Dermis blood vessel endothelial cell (primary cell): ENCODE measurements at places on chromosomes 3 and 15. TPM values are rescaled to one million over a fixed set of nuclear protein-coding genes. Genes with fewer than 3 reads are reported as not detected.
A peak's percentile ranks its signal among the peaks of the same experiment; 100 is the strongest.

DNA sequence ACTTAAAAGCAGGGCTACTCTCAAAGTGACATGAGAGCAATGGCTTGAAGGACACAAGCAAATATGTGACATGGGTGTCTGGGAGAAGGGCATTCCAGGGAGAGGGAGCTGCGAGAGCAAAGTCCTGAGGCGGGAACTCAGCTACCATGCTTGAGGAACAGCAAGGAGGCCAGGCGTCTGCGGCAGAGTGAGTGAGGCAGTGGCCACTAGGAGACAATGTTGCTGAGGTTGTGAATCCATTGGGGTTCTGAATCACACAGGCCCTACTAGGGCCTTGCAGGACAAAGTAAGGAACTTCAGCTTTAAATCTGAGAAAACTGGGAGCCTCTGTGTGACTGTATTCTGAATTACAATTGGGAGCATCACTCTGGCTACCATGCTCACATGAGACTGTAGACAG, 94.1 kb upstream of the PRICKLE2 start:
- DNase-seq: no peak

DNA sequence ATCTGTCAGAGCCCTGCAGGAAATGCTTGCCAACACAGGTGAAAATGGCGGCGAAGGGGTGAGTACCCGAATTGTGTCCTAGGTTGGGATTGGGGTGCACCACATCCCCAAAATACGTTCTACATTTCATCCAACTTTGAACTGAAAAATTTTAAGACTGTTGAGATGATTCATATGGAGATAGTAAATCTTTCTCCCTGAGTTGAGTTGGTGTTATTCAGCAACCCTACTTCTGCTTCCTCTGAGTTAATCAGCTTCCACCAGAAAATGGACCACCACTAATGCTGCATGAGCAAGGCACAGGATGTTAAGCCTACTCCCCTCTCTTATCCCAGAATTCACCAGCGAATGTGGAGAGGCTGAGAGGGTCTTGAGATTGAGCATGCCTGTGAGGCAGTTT, 192.9 kb downstream of the RYR3 start:
- DNase-seq: no peak

GRCh38 chr3:185960522-185961288, 22.9 kb upstream of the TRA2B start:
- peak; percentile 16 for DNase-seq

DNA sequence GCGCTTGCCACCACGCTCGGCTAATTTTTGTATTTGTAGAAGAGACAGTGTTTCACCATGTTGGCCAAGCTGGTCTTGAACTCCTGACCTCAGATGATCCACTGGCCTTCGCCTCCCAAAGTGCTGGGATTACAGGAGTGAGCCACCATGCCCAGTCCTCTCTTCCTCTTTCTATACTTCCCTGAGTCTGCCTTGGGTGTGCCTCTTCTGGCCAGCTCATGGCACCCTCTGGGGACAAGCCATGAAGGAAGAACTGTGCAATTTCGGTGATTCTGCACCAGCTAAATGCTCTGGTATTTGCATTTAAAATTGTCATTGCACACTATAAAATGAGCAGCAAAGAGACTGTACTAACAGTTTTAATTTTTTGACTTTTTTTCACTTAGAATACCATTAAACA, 66.6 kb downstream of the IL20RB start:
- no peak for DNase-seq

- DNase-seq: no peak
These were observed 239.3 kb upstream of the C2CD4B start for GRCh38 chr15:62404194-62404985.

GOLGA6D gene
- not detected in 2 replicates for total RNA-seq

GRCh38 chr15:90866161-90866715, 2.1 kb upstream of the FURIN start:
- no peak for DNase-seq
